ENCODE measurements at places on chromosomes 12 and 14. TPM values are rescaled to one million over a fixed set of nuclear protein-coding genes. Genes with fewer than 3 reads are reported as not detected.

Gene KRT74
- total RNA-seq, result not detected

Gene SDSL
- 1.1 TPM for total RNA-seq

Gene FBRSL1
- 8.5 TPM for total RNA-seq

Gene R3HDM2
- 60.1 TPM for total RNA-seq

Gene RNF34
- total RNA-seq, result 57.7 TPM

Measured in gastroesophageal sphincter (tissue), 4 donors.